ENCODE measurements at places on chromosomes 7 and 10.
A peak's percentile ranks its signal among the peaks of the same experiment; 100 is the strongest.

DNA sequence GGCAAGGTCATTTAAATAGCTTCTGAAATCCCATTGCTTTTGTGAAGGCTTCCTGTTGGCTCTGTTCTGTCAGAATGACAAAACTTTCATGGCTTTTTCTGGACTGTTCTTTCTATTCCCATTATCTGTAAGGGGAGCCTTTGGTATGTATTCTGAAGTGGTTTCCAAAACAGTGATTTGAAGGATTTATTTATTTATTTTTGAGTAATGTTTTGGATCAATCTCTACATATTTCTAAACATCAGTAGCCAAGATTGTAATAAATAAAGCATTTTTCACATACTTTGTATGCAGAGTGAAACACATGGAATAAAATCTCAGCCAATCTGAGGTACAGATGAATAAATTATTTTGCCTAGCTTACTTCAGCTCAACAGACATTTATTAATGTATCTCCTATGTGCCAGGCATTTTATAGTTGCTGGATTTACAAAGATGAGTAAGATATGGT, 121.1 kb downstream of the BBS9 start:
- no peak for DNase-seq

GRCh38 chr10:16915300-16915699, 98.1 kb upstream of the RSU1 start:
- peak; percentile 6 for DNase-seq

DNA sequence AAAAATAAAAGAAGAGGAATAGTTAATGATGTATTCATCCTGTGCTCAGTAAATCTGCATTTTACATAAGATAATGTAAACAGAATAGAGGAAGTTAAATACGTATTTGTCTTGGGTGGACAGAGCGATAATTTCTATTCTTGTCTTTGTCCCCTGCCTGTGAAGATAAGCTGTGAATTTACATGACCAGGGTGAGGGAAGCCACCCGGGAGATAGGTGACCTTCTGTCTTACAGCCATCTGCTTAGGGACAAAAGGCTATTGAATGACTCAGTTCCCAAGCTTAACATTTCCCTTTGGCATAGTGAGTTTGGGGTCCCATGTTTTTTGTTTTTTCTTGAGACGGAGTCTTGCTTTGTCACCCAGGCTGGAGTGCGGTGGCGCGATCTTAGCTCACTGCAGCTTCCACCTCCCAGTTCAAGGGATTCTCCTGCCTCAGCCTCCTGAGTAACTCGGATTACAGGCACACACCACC, 88.7 kb upstream of the KCTD7 start:
- no peak for DNase-seq

GRCh38 chr7:155257482-155258225, 40.0 kb upstream of the INSIG1 start:
- DNase-seq, result no peak

DNA sequence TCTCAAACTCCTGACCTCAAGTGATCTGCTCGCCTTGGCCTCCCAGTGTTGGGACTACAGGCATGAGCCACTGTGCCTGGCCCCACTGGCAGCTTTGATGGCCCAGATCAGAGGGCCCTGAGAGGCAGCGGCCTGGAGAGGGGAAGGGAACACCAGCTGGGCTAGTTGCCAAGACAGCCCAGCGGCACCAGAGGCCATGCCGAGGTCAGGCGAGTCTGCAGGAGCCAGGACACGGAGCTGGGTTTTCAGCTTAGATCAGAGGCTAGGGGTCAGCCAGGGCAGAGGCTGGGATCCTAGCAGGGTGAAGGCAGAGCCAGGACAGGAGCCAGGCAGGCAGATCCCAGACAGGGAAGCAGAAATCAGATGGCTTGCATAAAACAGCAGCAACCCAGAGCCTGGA, 92.9 kb downstream of the MYL10 start:
- DNase-seq, result no peak

- DNase-seq, result no peak
Observed at GRCh38 chr10:114189700-114190099, 10.5 kb downstream of the TDRD1 start.

DNA sequence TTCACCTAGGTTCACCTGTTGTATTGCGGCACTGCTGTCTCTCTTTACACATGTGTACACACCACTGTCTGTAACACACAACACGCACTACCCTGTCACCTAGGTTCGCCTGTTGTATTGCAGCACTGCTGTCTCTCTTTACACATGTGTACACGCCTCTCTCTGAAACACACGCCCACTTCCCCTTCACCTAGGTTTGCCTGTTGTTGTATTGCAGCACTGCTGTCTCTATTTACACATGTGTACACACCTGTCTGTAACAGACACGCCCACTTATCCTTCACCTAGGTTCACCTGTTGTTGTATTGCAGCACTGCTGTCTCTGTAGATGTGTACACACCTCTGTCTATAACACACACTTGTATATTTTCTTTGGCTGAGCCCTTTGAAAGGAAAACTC, 51.5 kb downstream of the WDR37 start:
- DNase-seq, result no peak

GRCh38 chr10:119100434-119101238, 3.3 kb upstream of the DENND10 start:
- no peak for DNase-seq

DNA sequence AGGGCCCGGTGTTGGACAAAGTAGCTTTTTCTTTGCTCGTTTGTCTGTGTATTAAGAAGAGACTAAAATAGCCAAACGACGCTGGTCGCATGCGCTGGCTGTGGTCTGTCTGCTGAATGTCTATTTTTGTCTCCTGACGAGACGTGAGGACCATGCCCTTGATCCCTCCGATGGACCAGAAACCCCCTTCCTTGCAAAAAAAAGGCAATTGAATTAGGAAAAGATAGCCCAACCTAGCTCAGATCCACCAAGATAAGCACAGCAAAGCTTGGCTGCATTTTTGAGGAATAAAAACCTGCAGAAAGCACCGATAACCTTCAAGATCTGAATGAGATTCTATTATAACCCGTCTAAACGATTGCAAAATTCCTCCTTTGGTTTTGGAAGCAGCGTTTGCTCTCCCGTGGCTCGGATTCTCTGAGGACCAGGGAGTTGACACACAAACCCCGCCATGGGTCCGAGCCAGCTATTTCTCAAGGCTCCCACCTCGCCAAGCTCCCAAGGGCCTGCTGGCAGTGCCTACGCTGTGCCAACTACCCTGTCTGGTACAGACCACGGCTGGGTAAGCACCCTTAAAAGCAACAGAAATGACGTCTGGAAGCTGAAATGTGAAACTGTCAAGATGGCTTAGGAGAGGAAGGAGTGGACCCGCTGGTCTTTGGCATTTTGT, 17.7 kb upstream of the TTYH3 start:
- DNase-seq, result no peak

DNA sequence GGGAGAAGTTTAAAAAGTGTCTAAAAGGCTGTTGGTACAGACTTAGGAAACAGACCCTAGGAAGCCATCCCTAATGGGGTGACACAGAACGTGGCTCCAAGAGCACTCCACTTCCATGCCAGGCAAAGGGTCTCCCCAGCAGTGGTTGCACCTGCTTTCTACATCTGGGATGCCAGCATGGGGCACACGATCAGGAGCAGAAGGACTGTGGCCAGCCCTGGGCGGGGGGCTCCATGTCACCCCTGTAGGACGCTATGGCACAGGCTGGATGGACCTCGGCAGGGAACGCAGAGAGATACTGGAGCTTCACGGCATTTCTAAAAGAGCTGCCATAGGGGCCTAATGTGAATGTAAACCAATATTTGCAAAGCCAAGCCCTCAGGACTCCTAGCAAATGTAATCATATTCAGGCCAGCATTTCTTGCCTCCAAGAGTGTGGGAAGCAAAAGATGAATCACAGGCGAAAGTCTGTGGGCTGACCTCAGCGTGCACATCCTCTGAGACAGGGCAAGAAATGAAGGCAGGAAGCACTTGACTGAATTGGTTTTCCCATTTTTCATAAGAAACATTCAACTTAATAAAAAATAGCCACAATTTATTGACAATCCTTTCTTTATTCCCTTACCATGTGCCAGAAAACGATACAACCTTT, 93.9 kb downstream of the ATXN7L1 start:
- peak; percentile 89 for DNase-seq

DNA sequence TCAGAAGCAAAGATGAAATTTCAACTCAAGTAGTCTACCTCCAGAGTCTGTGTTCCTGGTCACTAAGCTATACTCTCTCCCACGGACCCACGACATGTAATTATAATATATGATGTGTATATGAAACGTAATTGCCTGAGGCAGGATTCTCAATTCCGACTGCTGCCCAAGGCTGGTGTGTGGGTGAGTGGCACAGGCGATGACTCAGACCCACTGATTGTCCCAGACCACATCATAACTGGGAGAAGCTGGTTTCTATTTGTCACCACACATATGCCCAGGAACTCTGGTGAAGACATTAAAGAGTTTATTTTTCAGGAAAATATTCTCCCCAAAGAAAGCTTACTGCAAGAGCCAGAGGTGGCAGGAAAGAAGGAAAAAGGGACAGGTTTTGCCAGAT, 219.3 kb downstream of the JAZF1 start:
- peak; percentile 20 for DNase-seq

All from inflammatory macrophage treated with lipopolysaccharide for 1 hour (primary cell).